ENCODE measurements at places on chromosomes 11 and 22.

GRCh38 chr11:798093-798713 lies at the start of gene SLC25A22:
TSS of gene SLC25A22 (minus strand) at chr11:798281. CDS start at chr11:795006, 3,275 bp downstream.
- DNase-seq: peak; percentile 76

GRCh38 chr22:39003165-39003638 lies 10.9 kb upstream of the APOBEC3C start:
- peak; percentile 53 for DNase-seq

- DNase-seq: no peak
Measured at GRCh38 chr11:66192181-66192863, 76.1 kb upstream of the RAB1B start.

DNA sequence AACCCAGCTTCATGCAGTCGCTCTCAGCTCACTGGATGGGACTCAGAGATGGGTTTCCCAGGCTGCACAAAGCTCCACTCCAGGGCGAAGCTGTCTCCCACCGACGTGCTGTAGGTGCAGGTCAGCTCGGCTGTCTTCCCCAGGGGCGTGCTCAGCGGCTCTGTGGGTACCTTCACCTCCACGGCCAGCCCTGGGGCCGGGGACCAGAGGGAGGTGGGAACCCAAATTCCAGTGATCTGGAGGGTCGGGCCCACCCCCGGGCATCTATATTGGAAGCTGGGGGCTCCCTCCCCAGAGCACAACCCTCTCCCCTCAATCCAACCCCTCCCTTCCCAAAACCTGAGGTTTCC lies 689 bp downstream of the VSIG2 start:
- DNase-seq: no peak

DNA sequence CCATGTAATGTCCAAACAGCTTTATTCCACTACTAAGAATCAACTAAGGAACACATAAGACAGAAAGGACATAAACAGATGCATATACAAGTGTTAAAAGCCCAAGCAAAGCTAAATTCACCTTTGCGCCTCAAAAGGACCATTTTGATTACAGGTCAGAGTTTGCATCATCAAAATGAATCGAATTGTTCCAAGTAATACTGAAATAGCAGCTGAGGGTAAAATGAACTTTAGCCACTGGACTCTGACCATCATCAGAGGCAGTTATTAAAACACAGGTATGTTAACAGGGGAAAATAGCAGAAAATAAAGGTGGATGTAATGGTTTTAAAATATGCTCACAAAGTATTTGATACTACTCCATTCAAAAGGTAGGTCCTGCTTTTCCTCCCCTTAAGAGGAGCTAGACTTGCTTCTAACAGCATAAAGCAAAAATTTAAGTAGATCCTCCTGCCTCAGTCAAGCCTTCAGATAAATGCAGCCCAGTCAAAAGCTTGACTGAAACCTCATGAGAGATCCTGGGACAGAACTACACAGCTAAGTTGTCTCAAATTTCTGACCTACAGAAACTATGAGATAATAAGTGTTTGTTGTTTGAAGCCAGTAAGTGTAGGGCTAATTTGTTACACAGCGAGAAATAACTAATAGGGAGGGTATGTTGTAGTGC lies 35.4 kb downstream of the RBFOX2 start:
- no peak for DNase-seq

- DNase-seq: peak; percentile 59
Measured at GRCh38 chr11:126929179-126930061, 71.2 kb downstream of the KIRREL3 start.

- DNase-seq: no peak
Measured at GRCh38 chr11:120236169-120237107, 3.5 kb upstream of the POU2F3 start.

DNA sequence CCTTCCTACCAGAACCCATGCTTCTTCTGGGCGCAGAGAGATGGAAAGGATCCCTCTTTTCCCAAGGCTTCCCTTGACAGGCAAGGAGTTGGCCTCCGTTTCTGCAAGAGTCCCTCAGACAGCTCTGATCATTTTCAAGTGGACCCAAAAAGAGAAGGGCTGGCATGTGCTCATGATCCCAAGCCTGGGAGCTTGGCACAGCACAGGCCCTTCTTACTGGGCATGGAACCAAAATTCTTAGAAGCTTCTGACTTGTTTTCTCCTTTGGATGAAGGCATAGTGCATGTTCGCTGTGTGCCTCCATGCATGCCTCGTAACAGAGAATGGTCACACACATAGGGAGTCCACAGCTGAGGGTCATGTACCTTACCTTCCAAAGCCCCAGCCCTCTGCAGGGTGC lies 449.6 kb downstream of the MIAT start:
- no peak for DNase-seq

- DNase-seq: no peak
Measured at GRCh38 chr11:24531528-24531927, 34.7 kb downstream of the LUZP2 start.
